ENCODE measurements at places on chromosomes 13 and 19.

DNA sequence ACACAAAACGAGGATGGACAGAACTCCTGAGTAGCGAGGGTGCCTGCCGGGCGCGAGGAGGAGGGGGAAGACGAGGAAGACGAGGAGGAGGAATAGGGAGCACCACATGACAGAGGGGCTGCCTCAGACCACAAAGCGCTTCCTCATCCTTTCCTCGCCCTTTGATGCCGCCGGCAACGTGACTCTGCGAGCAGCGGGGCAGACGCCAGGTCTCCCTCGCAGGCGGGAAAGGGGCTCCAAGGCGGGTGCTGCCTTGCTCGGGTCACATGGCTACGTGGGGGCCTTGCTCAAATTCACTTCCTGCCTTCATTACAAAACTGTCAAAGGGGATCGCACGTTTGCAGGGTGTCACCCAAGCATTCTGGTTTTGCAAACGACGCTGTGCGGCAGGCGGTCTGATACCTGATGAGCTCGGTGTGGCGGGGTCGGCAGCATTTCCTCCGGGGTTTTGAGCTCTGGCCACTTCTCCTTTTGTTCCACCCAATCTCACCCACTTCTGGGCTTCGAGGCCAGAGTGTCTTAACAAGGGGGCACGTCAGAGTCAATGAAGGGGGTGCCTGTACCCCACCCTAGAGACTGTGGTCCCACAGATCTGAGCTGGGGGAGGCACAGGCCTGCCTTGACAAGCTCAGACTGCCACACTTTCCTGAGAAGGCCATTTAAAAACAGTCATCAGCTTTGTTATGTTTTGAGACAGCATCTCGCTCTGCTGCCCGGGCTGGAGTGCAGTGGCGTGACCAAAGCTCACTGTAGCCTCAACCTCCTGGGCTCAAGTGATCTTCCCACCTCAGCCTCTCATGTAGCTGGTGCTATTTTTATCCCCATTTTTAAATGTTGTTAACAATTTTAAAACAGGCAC, 14.9 kb downstream of the MAP2K2 start:
- no peak for DNase-seq

DNA sequence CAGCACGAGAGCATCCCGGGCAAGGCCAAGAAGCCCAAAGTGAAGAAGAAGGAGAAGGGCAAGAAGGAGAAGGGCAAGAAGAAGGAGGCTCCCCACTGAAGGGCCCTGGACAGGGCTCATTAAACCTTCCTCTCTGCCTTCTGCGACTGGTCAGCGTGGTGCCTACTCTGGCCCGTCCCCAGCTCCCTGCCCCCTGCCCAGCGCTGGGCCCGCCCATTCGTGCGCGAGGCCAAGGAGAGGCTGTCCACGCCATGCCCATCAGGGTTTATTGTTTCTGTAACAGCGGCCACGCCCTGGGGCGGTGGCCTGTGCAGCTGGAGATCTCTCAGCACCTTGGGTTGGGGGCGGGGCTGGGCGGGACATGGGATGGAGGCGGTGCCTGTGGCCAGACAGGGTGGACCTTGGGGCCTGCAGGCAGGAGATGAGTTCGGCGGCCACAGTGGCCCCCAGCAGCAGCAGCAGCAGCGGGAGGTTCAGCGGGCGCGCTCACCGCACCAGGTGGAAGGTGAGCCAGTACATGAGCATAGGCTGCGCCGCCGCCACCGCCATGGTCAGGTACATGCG, 897 bp downstream of the C19orf33 start:
- DNase-seq, result no peak

- DNase-seq, result no peak
Observed at GRCh38 chr19:35655600-35655999, 7.5 kb downstream of the COX6B1 start.

DNA sequence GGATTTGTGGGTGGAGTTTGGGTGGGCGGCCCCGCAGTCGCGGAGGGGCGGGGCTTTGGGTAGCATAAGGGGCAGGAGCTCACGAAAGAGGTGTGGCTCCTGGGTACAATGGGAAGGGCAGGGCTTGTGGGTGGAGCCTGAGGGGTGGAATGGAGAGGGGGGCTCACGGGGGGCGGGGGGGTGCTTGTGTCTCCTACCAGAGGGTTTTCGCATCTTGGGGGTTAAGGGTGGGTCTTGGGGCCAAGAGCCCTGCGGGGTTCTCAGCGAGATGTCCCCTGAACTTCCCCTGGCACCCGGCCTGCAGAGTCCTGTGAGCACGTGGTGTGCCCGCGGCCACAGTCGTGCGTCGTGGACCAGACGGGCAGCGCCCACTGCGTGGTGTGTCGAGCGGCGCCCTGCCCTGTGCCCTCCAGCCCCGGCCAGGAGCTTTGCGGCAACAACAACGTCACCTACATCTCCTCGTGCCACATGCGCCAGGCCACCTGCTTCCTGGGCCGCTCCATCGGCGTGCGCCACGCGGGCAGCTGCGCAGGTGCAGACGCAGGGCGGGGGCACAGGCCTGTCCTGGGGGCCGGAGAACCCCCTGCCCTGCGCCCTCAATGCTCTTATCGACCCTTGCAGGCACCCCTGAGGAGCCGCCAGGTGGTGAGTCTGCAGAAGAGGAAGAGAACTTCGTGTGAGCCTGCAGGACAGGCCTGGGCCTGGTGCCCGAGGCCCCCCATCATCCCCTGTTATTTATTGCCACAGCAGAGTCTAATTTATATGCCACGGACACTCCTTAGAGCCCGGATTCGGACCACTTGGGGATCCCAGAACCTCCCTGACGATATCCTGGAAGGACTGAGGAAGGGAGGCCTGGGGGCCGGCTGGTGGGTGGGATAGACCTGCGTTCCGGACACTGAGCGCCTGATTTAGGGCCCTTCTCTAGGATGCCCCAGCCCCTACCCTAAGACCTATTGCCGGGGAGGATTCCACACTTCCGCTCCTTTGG, 5.1 kb downstream of the FSTL3 start:
- peak; percentile 82 for DNase-seq

DNA sequence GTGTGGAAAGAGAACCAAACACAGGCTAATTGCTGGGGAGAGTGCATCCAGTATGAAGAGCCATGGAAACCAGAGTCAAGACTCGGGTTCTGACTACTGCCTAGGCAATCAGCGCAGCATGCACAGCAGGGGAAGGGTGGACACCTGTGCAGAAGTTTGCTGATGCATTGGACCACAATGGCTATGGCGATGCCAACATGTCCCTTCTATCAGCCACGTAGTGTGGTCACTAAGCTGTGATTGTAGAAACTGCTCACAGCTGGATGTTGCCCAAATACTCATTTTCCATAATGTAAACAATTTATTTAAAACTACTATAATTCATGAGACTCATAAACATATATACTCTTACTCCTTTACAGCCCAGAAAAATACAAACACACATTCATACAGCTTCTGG, 1718.2 kb downstream of the EFNB2 start:
- DNase-seq, result no peak

GRCh38 chr19:3075605-3076431, 13.5 kb upstream of the TLE5 start:
- peak; percentile 77 for DNase-seq

- DNase-seq, result no peak
Observed at GRCh38 chr19:42402376-42403116, 12.4 kb upstream of the CNFN start.

GRCh38 chr13:24727731-24728601, 36.0 kb upstream of the RNF17 start:
- DNase-seq, result peak; percentile 30

DNA sequence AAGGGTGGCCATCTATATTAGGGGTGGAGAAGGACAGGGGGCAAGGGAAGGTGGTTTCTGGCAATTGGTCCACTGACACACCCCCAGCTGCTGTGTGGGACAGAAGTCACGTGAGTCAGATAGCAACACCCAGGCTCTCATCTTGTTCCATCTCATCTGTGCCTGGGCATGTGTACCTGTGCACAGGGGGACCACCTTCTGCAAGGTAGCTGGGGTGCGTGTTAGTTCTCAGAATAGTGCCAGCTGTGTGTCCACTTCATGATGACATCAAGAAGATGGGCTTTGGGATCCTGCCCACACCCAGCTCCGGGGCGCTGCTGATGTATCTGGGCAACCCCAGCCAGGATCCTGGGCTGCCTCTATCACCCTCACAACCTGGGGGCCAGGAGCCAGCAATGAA, 38.6 kb downstream of the COL4A2 start:
- no peak for DNase-seq

DNA sequence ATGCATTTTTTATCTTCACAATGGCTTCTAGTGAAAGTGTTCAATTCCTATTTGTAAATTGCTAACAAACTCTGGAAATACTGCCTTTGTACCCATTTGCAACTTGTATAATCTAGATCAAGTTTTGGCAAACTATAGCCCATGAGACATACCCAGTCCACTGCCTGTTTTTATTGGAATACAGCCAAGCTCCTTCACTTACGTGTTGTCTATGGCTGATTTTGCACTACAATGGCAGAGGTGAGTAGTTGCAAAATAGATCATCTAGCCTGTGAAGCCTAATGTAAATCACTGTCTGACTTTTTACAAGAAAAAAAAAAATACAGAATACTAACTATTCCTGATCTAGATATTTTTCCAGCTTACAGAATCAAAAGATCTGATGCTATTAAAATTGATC, 37.1 kb downstream of the DZIP1 start:
- no peak for DNase-seq

- no peak for DNase-seq
Observed at GRCh38 chr13:74920920-74921319, 561.0 kb downstream of the TBC1D4 start.

DNA sequence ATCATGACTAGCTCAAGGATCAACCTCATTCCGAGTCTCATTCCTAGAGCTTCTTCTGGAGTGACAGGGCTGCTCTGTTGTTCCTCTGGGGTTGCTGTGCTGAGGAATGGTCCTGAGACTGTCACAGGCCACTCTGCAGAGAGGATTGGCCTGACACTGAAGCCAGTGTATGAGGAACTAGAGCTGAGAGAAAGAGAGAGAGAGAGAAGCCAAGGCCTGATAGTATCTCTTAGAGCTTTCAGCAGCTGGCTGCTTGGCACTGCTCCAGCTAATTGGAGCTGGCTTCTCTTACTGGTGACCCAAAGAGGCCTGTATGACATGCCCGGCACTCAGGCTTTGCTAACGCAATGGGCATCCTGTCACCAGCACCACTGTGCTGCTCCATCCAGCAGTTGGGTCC, 73.4 kb upstream of the FLT1 start:
- DNase-seq, result no peak
